ENCODE measurements at places on chromosomes 13 and 19. TPM values are rescaled to one million over a fixed set of nuclear protein-coding genes. Genes with fewer than 3 reads are reported as not detected.

Gene NOVA2
- 18.8 TPM for total RNA-seq

DNA sequence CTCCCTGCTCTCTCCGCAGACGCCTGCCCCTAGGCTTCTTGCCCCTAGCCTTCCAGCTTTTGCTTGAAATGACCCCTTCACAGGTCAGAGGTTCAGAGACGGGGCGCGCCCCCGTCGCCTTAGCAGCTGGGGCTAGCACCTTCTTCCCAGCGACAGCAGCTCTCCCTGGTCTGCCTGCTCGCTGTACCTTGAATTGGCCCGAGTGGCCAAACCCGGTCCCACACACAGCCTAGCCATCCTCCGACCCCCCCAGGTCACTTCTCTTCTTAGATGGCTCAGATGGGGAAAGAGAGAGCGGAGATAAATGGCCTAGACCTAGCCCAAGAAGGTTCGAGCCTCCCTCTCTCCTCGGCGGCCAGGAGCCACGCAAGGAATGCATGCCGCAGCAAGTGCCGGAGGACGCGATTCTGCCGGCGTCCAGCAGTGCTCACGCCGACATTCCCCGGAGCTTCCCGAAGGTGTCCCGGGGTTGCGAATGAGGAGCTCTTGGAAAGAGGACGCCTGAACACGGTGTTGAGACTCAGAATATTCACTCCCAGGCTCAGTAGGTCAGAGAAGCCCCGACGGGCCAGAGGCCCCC, 1.3 kb downstream of the CDX2 start:
- no peak for DNase-seq
- peaks cover 100% of the 10 kb centered on the region for H3K27me3 ChIP-seq
- no peaks in the 10 kb centered on the region for H3K36me3 ChIP-seq
- peaks cover 22% of the 10 kb centered on the region for H3K4me1 ChIP-seq
- H3K4me3 ChIP-seq, result no peak overlapping the region
- H3K27ac ChIP-seq, result no peak overlapping the region

Gene WDR83
- total RNA-seq, result 8.6 TPM

DNA sequence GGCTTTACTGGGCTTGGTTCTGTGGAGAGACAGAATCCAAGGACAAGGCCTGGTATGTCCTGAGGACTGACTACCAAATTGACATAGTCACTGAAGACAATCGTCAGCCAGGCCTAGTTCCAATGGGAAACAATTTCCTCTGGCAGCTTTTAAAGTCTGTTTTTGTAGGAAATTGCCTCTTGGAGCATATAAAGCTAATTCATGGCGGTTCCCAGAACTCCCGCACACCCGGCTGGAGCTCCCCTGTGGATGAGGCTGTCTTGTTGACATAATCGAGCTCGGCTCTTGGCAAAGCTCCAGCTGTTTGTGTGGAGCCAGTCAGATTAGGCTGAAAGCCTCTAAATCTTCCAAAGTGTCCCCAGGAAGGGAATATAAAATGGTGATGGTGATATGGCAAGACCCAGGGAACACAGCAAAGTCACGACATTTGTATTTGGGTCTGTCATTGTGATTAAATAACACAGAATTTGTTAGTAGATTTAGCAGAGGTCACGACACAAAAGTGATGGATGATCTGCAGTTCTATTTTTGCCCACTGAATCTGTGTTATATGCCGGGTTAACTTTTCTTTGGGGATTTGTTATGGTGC, 395.0 kb downstream of the PCDH9 start:
- H3K4me3 ChIP-seq, result no peak overlapping the region
- no peak for DNase-seq
- H3K4me1 ChIP-seq, result no peaks in the 10 kb centered on the region
- H3K36me3 ChIP-seq, result no peaks in the 10 kb centered on the region

Gene NFKBIB
- 23.1 TPM for total RNA-seq

DNA sequence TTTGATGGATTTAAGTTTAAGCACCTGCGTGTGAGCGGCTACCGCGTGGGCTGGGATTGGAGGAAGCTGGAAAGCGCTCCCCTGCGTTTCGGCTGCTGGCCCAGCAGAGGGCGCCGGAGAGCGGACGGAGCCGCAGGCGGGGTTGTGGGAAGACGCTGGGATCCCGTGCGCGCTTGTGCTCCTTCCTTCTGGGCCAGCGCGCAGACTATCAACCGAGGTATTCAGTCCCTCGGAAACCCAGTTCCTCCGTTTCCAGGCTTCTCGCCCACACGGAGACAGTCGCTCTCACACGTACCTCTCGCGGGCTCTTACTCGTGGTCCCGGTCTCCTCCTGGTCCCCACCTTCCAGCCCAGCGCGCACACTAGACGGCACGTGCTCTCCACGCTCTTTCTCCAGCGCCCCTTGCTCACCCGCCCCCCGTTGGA, 28.8 kb downstream of the EPN1 start:
- no peak overlapping the region for H3K4me3 ChIP-seq
- H3K4me1 ChIP-seq, result no peaks in the 10 kb centered on the region
- no peaks in the 10 kb centered on the region for H3K27me3 ChIP-seq
- no peak for DNase-seq

Gene IGFL2
- total RNA-seq, result not detected

GRCh38 chr13:83344518-83344917, 537.8 kb downstream of the SLITRK1 start:
- H3K27me3 ChIP-seq, result no peaks in the 10 kb centered on the region
- no peak overlapping the region for H3K4me3 ChIP-seq
- H3K27ac ChIP-seq, result no peak overlapping the region

Data from lower lobe of right lung (tissue), 2 donors.